ENCODE measurements at places on chromosomes 2 and 18. TPM values are rescaled to one million over a fixed set of nuclear protein-coding genes. Genes with fewer than 3 reads are reported as not detected.

The FECH gene
- 12.6 TPM for total RNA-seq

The CFAP210 gene
- not detected for total RNA-seq

The TCF7L1 gene
- total RNA-seq: 0.67 TPM

The WDFY1 gene
- 71.2 TPM for total RNA-seq

The DPP10 gene
- total RNA-seq: not detected

The RNU2-63P gene
- total RNA-seq: 8.9 TPM

GRCh38 chr2:159153463-159153862 is 133.0 kb downstream of the WDSUB1 start:
- H3K36me3 ChIP-seq: no peaks in the 10 kb centered on the region
- no peak for DNase-seq
- H3K4me3 ChIP-seq: no peak overlapping the region
- peaks cover 3% of the 10 kb centered on the region for H3K27me3 ChIP-seq
- no peak overlapping the region for H3K27ac ChIP-seq
- H3K4me1 ChIP-seq: no peaks in the 10 kb centered on the region

DNA sequence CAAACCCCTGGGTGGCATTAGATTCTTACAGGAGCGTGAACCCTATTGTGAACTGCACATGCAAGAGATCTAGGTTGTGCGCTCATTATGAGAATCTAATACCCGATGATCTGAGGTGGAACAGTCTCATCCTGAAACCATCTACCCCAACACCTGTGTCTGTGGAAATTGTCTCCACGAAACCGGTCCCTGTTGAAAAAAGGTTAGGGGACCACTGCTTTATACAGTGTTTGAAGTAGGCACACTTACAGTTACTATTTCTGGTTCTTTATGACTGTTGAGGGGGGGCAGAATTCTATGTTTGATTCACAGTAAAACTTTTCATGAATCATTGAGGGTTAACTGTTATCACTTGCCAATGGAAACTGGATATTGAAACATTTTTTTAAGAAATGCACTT is 72.0 kb downstream of the RIF1 start:
- DNase-seq: no peak
- no peaks in the 10 kb centered on the region for H3K27me3 ChIP-seq
- no peaks in the 10 kb centered on the region for H3K4me1 ChIP-seq
- no peak overlapping the region for H3K4me3 ChIP-seq
- H3K27ac ChIP-seq: no peak overlapping the region
- H3K36me3 ChIP-seq: peaks cover 18% of the 10 kb centered on the region

- no peaks in the 10 kb centered on the region for H3K36me3 ChIP-seq
- H3K4me3 ChIP-seq: no peak overlapping the region
- H3K27me3 ChIP-seq: no peaks in the 10 kb centered on the region
- DNase-seq: no peak
- no peaks in the 10 kb centered on the region for H3K4me1 ChIP-seq
- H3K27ac ChIP-seq: no peak overlapping the region
These were observed 214.4 kb upstream of the LRATD1 start for GRCh38 chr2:14418115-14418514.

DNA sequence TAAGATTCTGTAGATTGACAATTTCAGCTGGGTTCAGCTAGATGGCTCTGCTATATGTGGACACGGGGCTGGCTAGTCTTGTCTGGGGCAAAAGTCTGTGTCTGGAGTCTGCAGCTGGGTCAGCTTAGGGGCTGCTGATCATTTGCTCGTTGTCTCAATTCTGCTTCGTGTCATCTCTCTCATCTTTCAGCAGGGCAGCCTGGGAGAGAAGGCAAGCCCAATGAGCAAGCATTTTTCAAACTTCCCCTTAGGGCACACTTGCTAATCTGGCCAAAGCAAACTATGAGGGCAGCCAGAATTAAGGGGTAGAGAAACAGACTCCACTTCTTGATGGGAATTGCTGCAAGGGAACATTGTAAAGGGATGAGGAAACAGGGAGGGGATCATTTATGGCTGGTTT is 462.6 kb downstream of the SLC4A3 start:
- H3K27ac ChIP-seq: no peak overlapping the region
- DNase-seq: no peak
- H3K27me3 ChIP-seq: no peaks in the 10 kb centered on the region
- H3K4me1 ChIP-seq: no peaks in the 10 kb centered on the region

DNA sequence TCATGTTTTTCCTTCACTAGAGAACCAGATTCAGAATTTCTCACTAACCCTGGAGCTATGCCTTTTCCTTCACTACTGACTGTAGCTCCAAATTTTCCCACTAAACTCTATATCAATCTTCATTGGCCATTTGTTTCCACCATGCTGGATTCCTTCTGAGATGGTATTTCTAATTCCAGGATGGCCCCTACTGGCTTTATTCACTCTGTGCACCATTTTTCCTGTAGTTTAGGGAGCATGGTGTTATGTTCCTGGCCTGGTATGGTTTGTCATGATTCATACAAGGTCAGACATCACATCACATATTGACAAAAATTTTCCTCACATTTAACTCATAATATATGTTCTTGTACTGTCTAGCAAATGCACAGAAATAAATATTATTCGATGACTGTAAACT is 229.2 kb upstream of the TFPI start:
- no peaks in the 10 kb centered on the region for H3K36me3 ChIP-seq
- H3K27me3 ChIP-seq: no peaks in the 10 kb centered on the region
- H3K4me3 ChIP-seq: no peak overlapping the region
- H3K4me1 ChIP-seq: no peaks in the 10 kb centered on the region
- no peak overlapping the region for H3K27ac ChIP-seq
- no peak for DNase-seq

DNA sequence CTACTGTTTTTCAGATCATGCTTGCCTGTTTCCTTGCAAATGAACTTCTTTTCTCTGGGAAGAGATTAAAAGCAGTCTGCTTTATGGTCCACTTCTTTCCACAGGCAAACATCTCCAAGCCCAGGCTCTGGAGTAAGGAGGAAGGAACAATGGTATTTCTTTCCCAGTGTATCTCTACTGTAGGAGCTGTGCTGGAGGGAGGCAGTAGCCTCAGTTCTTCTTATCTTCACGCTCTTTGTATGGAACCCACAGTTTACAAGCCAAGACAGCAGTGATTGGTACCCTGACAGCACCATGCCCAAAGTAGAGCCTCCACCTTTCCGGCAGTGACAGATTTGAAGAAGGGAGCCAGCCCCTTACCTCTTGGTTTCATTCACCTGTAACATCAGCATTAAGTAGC is 35.2 kb downstream of the SPOPL start:
- no peak overlapping the region for H3K4me3 ChIP-seq
- no peak for DNase-seq
- no peak overlapping the region for H3K27ac ChIP-seq
- H3K27me3 ChIP-seq: no peaks in the 10 kb centered on the region
- H3K4me1 ChIP-seq: peaks cover 33% of the 10 kb centered on the region

DNA sequence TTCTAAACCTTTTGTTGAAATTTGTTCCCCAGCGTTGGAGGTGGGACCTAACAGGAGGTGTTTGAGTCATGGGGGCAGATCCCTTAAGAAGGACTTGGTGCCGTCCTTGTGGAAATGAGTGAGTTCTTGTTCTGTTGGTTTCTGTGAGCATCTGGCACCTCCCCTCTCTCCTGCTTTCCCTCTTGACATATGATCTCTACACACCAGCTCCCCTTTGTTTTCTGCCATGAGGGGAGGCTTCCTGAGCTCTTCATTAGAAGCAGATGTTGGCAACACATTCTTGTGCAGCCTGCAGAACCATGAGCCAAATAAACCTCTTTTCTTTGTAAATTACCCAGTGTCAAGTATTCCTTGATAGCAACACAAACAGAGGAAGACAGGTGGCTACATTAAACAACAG is 23.8 kb downstream of the NABP1 start:
- H3K4me3 ChIP-seq: no peak overlapping the region
- no peaks in the 10 kb centered on the region for H3K27me3 ChIP-seq
- H3K36me3 ChIP-seq: peaks cover 4% of the 10 kb centered on the region
- no peak overlapping the region for H3K27ac ChIP-seq
- no peaks in the 10 kb centered on the region for H3K4me1 ChIP-seq

DNA sequence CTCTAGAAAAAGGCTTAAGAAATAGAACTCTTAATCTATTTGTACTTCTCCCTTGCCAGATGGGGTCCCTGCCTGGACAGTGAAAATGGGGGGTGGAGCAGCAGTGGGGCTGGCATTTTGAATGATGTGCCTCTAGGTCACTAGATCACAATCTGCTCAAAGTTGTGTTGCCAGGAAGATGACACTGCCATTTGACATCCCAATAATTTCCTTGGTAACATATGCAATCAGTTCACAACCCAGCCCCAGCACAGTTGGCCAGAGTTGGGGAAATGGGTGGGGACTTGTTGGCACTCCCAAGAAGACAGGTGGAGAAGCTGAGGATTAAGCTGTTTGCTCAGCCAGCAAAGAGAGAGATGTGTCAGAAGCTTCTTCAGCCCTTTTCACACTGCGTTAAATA is 558.3 kb upstream of the KLHL29 start:
- no peaks in the 10 kb centered on the region for H3K36me3 ChIP-seq
- H3K27ac ChIP-seq: no peak overlapping the region
- no peak for DNase-seq

DNA sequence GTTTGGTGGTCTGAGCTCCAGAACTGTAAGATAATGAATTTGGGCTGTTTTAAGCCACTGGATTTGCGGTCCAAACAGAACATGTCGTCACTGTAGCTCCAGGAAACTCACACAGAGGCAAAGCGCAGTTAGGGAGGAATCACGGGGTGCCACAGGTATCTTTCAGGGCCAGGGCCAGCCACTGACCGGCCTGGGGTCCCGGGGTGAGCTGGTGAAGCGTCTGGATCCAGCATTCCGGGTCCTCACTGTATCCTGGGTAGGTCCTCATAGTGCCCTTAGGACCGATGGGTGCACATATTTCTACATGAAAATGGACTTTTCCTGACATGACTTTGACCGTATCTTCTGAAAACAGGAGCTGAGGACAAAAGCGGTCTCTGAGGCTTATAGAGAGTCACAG is 196.0 kb upstream of the HDAC4 start:
- no peaks in the 10 kb centered on the region for H3K4me1 ChIP-seq
- no peaks in the 10 kb centered on the region for H3K36me3 ChIP-seq
- no peak overlapping the region for H3K27ac ChIP-seq
- no peak overlapping the region for H3K4me3 ChIP-seq
- H3K27me3 ChIP-seq: no peaks in the 10 kb centered on the region
- DNase-seq: no peak

DNA sequence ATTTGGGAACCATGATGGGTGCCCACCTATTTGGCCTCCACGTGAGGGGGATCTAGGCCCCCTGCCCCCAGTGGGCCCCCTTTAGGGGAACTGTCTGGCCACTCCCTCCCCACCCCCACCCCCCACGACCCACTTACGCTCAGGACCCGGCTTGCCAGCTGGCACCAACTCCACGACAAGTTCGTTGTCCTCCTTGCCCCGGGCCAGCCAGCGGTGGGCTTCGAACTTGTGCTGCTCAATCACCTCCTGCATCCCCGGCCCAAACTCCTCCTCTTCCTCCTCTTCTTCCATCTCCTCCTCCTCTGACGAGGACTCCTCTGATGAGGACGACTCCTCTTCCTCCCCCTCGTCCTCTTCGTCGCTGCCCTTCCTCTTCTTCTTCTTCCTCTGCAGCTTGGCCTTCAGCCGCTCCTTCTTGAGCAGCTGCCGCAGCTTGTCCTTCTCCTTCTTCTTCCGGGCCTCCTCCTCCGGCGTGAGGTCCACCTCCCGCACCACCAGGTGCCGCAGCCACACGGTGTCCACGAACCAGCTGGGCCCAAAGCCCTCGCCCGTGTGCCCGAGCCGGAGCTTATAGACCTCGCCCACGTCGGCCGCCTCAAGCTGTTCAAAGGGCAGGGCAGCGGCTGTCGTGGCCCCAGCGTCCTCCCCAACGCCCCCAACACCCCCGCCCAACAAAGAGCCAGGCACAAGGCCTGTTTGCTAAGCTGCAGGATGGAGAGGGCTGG is 96.9 kb downstream of the LOXHD1 start:
- no peak for DNase-seq
- H3K36me3 ChIP-seq: no peaks in the 10 kb centered on the region
- H3K27ac ChIP-seq: no peak overlapping the region

DNA sequence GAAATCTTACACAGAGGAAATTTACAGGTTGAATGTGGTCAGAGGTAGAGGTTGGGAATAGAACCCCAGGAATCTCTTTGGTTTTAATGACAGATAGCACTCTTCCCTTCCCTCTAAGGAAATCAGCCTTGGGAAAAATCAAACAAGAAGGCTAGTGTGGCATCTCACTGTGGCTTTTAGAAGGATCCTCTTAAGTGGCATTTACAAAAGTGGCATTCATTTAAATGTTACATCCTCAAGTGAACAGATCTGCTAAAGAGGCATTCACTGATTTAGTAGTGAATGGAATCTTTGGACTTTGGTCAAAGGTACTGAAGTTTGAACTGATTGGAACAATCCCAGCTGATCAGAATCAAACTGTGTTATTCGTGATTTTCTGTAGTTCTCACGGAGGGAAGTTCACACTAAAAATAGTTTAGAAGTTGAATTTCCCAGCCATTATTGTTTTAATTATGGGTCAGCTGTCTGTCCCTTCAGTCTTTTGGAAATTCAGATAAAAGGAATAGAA is 136.5 kb upstream of the FN1 start:
- no peak overlapping the region for H3K4me3 ChIP-seq
- no peaks in the 10 kb centered on the region for H3K4me1 ChIP-seq
- H3K27me3 ChIP-seq: no peaks in the 10 kb centered on the region
- no peak for DNase-seq
- H3K27ac ChIP-seq: no peak overlapping the region
- H3K36me3 ChIP-seq: no peaks in the 10 kb centered on the region

GRCh38 chr2:149037851-149038250 is 648 bp upstream of the LYPD6B start:
- no peak overlapping the region for H3K4me3 ChIP-seq
- peaks cover 11% of the 10 kb centered on the region for H3K4me1 ChIP-seq
- peaks cover 16% of the 10 kb centered on the region for H3K27me3 ChIP-seq

DNA sequence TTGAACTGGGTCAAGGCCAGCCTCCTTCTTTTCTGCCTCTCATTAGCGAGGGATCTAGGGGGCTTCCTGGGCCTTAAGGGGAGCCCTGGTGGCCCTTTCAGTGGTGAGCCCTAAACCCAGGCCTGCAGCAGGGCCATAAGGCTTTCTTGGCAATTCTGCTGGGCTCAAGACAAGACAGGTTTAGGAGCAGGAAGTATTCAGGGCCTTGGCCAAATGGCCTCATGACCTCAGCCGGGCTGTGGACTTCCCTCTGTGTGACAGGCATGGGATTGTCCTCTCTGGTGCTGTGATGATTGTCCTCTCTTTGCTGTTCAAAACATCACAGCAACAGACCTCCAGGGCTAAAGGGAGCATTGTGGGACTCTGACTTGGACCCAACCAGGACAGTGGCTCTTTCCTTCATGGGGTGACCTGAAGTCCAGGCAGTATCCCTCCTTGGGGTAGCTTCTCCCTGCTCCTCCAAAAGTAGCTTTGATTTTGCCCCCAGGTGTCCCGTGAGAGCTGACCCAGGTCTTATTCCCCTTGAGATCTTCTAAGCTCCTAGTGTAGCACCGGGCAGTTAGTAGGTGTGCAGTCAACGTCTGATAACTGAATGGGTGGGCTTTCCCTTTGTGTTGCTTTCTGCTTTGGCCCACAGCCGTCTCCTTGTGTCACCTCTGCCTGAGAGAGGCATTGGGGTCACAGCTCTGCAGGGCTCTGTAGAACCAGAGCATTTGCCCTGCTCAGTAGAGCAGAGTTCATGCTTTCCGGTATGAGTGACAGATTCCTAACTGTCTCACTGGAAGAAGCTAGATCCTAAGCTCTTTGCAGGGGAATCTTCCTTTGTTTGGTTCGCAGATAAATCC is 14.7 kb downstream of the FOSL2 start:
- no peaks in the 10 kb centered on the region for H3K4me1 ChIP-seq
- no peaks in the 10 kb centered on the region for H3K27me3 ChIP-seq
- DNase-seq: no peak
- H3K27ac ChIP-seq: no peak overlapping the region
- H3K36me3 ChIP-seq: no peaks in the 10 kb centered on the region

GRCh38 chr2:236787885-236788284 is 218.3 kb downstream of the ACKR3 start:
- peaks cover 2% of the 10 kb centered on the region for H3K27me3 ChIP-seq
- no peaks in the 10 kb centered on the region for H3K36me3 ChIP-seq
- no peak for DNase-seq
- H3K4me1 ChIP-seq: no peaks in the 10 kb centered on the region
- H3K27ac ChIP-seq: no peak overlapping the region

Measured in B cell (primary cell).